ENCODE measurements at places on chromosomes 2 and 18. TPM values are rescaled to one million over a fixed set of nuclear protein-coding genes. Genes with fewer than 3 reads are reported as not detected.

The SCN3A gene
- 257 TPM for total RNA-seq

The GRHL1 gene
- 4.9 TPM for total RNA-seq

- DNase-seq, result no peak
These were observed 143.7 kb downstream of the EIPR1 start for GRCh38 chr2:3233877-3234276.

DNA sequence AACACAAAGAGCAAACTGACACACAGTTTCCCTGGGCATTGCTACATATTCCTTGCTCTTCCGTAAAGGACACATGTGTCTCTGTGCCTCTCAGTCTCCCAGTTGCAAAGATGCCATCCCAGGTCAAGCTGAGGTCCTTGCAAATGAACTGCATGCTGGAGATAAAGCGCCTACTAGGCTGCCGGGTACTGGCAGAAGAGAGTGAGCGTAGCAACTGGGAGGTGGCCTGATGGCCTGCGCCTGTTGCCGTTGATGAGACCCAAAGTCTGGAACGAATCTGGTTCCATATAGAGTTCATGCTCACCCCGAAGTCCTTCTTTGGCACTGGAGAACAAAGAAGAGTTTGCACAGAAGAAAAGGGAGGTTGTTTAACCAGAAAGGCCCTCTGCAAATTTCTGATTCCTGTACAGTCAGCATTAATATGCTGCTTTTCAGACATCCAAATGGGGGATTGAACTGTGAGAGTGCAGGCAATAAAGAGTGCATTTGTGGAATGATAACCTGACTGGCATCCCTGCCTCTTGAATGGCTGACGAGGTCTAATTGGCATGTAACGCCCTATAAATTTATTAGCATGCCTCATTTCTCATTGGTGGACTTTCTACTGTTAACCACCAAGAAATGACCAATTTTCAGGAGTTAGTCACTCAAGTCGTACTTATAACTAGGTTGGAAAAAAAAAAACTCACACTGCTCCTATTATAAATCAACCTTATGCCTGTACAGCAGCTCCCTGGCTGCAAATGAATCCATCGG, 78.7 kb downstream of the GBX2 start:
- DNase-seq, result no peak

The KCNK3 gene
- 4.1 TPM for total RNA-seq

DNA sequence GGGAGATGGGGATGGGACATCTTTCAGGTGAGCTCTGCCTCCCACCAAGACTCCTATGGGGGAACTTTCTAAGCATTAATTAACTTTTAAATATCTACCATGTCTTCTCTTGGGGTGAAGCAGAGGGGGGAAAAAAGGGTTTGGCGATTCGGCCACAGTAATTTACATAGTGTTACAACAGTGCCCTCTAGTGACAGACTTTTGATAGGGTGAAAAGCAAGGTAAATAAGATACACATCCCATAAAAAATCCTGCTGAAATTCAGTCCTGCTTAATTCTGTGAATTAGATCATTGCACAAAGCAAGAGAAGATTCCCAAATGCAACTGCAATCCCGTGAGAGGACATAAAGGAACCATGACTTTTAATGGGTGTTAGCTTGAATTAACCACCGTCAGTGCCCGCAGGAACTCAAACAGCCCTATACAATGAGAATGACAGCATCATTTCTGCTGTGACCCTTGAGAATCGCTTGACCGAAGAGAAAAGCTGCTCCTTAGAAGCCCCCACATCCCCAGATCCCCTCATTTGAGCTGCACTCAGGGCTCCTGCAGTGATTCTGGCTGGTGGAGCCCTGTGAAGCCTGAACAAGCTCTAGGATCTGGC, 32.8 kb downstream of the FAM124B start:
- DNase-seq, result no peak

- no peak for DNase-seq
These were observed 72.6 kb downstream of the EMX1 start for GRCh38 chr2:72989770-72990556.

- no peak for DNase-seq
These were observed 1.5 kb downstream of the TEX261 start for GRCh38 chr2:70992945-70993853.

DNA sequence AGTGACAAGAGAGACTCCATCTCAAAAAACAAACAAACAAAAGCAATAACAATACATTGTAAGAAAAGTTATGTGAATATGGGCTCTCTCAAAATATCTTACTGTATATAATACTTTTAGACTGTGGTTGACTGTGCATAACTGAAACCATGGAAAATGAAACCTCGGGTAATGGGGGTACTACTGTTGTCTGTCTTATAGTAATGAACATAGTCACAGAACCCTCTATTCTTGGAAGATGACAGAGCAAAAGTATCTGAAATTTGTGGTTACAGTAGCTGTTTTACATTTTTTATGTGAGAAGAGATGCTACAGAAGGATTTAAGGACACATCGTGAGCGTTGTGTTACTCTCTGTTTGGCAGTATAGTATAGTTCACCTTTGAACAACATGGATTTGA, 60.5 kb downstream of the MAP4K4 start:
- no peak for DNase-seq

DNA sequence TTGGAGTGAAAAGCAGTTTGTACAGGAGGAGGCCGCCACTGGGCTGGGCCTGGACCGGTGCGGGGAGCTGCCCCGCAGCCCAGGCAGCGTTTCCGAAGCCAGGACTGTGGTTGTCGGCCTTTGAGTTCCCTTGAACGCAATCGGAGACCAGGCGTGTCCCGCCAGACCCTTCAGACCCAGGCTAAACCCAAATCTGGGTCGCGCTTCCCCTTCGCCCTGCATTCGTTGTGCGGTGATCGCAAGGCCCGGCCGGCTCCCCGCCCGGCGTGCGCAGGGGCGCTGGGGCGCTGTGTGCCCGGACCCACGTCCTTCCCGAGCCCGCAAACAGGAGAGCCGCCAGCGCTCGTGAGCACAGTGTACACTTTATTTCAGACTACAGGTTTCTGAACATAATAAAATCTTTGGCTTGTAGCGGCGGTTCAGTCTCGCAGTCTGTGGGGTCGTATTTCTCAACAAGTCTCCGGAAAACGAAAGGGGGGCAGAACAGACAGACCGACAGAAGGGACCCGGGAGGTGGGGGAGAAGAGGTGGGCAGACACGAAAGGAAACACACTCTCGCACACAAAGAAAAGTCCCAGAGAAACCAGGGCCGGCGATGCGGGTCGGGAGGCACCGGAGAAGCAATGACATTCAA, 5.5 kb downstream of the EN1 start:
- peak; percentile 36 for DNase-seq

The SNED1 gene
- total RNA-seq, result 4.5 TPM

Measured in frontal cortex (tissue), 4 donors.